ENCODE measurements at places on chromosomes 4 and X.

DNA sequence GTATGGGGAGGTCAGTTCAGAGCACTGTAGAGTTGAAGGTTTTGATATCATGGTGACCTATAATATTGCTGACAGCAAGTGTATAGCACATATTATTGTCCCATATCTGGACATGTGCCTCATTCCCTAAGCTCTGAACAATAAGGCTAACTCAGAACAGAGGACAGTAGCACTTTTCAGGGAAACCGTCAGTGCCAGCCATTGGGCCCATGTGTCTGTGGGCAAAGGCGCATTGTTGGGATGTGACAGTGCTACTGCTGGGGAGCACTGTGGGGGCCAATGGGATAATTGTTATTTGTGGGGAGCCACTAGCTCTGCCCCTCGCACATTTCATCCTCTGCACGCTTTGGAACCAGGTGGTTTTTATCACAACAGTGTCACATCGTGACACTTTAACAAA lies 136.2 kb downstream of the ELOVL6 start:
- DNase-seq = no peak

GRCh38 chrX:69551421-69552009 lies 47.4 kb downstream of the NALF2 start:
- DNase-seq = no peak

DNA sequence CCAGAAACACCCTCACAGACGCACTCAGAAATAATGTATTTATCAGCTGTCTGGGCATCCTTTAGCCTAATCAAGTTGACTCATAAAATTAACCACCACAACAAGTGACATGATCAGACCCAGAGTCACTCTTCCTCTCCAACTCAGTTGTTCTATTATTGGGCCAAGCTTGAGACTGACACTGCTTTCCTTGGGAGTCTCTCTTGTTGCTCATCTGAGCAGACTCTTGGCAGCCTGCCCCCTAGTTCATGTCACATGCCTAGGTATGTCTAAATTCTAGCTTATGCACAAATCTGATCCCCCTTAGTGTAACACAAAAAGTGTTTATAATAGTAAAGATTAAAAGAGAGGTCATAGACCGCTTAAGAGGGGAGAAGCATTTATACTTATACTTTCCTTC lies 72.6 kb upstream of the ADAMTS3 start:
- no peak for DNase-seq

DNA sequence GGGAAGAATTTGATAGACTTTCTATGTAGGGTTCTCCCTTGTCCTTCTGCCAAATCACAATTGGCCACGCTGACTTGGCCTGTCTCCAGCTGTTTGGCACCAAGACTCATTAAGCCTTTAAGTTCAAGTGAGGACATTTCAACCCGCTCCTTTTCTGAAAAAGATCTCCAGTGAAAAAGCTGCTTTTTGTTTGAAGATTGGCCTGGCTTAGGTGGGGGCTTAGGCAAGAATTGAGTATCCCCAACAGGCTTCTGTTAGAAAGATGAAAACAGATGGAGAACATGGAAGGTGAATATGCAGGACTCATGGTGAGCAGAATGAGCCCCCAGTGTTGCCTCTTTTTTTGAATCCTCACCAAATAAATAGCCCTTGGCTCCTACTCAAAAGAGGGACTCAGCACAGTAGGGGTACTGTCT lies 28.5 kb upstream of the LIMCH1 start:
- no peak for DNase-seq

DNA sequence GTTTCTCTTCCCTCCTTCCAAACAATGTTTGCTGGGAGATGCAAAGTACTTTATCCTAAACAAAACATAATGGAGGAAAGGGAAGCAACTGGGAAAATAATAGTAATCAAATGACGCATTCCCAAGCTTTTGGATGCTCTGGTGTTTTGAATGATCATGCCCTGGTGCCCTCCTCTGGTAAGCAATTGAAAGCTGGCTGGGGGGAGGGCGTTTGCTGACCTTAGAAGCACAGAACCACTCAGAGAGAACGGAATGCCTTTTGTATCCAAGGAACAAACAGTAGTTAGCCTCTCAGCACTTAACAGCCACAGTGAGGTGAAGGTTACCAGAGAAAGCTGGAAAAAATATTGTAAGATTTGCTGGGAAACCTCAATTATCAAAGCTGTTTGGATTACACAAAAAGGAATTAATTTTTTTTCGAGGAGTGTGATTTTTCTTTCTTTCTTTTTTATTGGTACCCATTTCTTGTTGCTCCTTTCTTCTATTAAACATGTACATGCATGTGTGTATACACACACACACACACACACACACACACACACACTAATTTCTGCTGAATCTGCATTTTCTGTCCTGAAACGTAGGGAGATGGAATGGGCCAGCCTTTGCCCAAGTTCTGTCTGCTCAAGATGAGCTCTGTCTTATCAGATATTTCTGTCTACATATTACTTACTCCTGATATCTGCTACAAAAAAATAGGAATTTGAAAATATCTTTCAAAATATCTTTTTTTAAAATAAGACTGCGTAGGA lies 155.8 kb upstream of the IGFBP7 start:
- no peak for DNase-seq

- DNase-seq = no peak
Measured at GRCh38 chr4:120491481-120491880, 424.8 kb upstream of the MAD2L1 start.

- peak; percentile 60 for DNase-seq
Measured at GRCh38 chr4:53380221-53380620, 2.8 kb downstream of the FIP1L1 start.

DNA sequence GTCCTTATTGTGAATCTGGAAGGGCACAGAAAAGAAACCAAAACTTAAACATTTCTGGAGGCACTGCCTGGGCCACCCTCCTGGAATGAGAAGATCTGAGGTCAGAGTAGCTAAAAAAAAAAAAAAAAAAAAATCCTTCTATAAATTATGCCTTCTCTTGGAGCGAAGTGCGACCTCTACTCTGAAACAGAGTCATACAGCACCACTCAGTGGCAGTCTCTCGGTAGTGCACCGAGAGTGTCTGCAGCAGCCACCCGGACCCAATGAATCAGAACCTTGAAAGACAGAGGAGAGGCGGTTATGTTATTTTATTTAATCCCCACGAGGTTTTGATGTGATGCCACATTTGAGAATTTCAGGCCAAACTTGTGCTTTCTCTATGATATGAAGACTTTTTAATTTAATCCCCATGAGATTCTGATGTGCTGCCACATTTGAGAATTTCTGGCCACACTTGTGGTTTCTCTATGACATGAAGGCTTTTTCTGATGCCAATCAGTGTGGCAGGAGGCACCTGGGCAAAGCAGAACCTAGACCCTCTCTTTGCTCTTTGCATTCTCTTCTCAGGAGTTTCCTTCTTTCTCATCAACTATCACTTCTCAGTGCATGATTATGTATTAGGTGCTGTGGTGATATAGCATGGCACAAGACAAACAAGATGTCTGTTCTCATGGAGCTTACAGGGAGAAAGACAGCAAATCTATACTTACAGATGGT lies 5.6 kb upstream of the CT47C1 start:
- peak; percentile 73 for DNase-seq

DNA sequence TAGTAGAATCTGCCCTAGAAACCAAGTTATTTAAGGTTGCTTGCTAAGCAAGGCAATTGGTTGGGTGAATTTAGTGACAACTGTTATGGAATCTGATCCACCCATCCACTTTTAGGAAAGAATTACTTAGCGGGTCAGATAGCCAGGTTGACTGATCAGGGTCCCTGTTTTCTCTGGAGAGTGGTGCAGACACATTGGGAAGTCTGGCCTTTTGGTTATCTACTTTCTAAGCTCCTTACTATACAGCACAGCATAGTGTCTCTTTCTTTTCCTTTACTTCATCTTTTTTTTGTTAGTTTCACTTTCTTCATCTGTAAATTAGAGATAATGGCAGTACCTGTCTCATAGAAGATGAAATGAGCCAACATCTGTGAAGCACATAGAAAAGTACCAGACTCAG lies 7.4 kb downstream of the HERC3 start:
- no peak for DNase-seq

DNA sequence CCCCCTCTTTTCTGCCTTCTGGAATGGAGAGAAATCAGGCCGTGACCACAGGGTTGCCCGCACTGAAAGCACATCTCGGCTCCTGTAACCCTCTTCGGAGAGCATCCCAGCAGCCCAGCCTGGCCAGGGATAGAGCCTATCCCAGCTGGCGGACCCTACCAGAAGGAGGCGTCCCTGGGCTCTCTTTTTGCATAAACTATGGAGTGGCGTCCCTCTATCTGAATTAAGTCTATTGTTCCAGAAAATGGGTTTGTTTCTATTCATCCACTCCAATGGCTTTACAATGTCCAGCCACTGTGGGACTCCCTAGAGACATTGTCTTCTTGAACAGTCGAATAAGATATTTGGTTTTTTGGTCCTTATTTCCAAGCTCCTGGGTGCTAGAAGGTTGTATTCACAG lies 689 bp upstream of the NHSL2 start:
- DNase-seq = no peak

DNA sequence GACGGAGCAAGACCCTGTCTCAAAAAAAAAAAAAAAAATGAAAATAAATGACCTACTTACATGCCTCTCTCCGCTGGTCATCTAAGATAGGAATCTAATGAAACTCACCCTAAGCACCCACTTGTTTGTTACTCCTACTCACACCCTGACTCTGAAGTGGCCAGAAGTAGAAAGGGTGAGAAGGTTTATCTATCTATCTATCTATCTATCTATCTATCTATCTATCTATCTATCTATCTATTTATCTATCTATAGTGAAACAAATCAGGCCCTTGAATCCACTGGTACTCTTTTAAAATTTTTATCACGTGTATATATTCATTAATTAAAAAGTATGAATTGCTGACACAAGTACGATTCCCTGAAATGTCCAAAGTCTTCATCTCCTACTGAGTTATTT lies 75.2 kb downstream of the SLC10A7 start:
- DNase-seq = no peak

DNA sequence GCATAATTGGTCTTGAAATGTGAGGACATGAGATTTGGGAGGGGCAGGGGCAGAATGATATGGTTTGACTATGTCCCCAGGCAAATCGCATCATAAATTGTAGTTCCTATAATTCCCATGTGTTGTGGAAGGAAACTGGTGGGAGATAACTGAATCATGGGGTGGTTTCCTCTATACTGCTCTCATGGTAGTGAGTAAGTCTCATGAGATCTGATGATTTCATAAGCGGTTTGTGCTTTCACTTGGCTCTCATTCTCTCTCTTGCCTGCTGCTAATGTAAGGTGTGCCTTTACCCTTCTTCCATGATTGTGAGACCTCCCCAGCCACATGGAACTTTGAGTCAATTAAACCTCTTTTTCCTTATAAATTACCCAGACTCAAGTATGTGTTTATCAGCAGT lies 2595.9 kb downstream of the PCDH7 start:
- no peak for DNase-seq

DNA sequence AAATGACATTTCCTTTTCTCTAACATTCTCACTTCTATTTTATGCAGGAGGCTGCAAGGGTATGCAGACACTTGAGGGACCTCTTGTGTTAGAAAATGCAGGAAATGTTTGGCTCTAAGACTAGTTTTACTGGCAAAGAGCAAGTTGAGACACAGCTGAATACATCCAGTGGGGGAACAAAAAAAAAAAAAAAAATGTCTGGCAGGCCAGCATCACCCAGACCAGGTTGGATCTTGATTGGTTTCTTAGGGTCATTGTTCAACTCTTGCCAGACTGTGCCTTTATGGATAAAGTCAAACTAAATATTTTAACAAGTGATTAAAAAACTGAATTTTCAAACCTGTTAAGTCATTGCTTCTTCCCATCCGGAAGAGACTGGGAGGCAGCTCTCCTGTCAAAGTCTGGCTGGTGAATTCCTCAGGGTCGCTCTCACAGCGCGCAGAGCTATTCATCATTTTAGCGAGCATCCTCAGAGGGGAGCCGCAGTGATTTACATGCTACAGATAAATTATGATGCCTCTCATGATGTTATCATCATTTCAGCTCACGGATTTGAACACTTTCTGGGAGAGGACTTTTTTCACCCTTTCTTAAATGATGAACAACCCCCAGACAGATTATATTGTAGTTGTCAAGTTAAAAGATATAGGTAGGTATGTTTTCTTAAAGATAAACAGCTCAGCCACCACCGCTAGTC lies 23.6 kb upstream of the PACRGL start:
- no peak for DNase-seq

DNA sequence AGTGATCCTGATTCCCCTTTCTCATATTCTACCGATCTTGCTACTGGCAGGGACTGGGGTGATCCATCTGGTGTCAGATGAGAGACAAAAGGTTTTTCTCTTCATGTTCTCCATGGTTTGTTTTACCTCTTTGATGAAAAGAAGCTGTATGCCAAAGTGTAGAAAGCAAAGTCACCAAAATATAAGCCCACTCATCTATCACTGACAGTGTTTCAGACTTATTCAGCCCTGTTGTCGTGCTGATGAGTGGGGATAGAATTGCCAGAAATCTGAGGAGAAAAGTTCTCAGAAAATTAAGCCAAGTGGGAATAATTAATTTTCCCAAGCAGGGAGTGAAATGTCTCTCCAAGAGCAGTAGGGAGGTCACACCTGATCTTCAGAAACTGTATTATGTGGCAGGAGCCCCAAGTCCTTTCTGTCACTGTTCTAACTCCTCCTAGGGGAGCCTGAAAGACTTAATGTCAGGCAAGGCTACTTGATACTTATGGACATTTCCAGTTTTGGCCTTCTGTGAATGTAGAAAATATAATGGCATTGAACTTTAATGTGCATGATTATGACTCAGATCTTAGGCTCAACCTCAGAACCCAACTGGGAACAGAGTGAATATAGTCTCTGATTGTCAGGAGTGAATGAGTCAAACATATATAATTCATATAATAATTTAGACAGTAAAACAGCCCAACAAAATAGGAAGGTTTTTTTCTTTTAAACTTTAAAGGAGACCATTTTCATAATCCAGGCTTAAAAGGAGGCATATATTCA lies 298.1 kb downstream of the ANKRD50 start:
- no peak for DNase-seq

GRCh38 chrX:126137899-126138298 lies 28.2 kb downstream of the DCAF12L2 start:
- DNase-seq = no peak

DNA sequence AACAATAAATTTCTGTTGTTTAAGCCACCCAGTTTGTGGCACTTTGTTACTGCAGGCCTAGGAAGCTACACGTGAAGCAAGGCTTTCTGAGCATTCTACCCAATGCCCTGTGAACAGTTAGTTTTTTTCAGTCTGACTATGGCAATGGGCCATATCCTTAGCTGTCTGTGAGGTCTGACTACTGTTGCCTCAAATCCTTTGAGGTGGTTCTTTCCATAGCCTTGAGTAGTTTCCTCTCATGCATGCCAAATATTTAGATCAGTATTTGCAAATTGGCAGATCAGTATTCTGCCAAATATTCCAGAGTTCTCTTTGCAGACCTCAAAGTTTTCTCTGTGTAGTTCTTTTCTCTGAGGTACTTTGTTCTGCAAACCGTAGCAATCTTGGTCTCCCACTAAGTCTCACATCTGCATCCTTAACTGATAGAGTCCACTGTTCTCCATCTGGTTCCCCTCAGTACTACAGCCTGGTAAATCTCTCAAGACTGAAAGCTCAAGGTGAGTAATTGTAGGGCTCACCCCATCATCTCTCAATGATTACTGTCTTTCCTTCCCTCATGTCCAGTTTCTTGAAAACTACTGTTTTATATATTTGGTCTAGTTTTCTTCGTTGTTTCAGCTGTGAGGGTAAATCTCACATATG lies 984.9 kb upstream of the INTU start:
- DNase-seq = peak; percentile 5

All from RKO (cell line).